BJ (cell line): ENCODE measurements at places on chromosomes 11 and 22.

DNA sequence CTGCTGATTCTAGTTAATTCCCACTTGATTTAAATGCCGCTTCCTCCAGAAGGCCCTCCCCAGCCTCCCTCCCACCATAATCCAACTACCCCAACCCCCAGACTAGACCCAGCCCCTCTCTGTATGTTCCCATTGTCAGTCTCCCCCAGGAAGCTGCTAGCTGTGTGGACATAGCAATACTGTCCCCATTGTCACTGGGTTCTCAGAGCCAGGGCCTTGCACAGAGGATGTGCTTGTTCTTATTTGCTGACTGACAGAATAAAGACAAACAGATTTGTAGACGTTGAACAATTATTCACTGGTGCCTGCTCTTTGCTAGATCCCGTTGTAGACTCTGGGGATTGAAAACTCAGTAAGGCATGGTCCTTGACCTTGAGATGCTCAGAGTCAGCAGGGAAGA, 45.7 kb upstream of the NAV2 start:
- no peak for DNase-seq

- no peak for DNase-seq
Measured at GRCh38 chr11:63858628-63859550, 20.0 kb downstream of the MARK2 start.

DNA sequence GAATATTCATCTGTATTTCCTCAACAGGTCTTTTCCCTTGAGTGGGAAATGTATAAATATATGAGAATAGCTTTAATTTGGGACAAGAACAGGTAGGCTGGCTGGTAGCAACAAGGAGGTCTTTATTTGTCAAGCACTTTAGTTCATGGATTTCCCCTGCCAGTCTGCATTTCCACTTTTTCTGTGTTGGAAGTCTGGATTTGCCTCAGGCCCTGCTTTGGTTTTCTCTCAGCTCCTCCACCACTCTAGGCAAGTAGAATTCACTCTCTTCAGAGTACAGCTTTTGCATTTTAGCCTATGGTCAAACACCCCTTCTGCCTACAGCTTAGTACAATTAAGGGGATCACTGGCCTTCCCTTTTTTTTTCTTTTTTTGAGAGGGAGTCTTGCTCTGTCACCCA, 57.1 kb downstream of the QSER1 start:
- no peak for DNase-seq

DNA sequence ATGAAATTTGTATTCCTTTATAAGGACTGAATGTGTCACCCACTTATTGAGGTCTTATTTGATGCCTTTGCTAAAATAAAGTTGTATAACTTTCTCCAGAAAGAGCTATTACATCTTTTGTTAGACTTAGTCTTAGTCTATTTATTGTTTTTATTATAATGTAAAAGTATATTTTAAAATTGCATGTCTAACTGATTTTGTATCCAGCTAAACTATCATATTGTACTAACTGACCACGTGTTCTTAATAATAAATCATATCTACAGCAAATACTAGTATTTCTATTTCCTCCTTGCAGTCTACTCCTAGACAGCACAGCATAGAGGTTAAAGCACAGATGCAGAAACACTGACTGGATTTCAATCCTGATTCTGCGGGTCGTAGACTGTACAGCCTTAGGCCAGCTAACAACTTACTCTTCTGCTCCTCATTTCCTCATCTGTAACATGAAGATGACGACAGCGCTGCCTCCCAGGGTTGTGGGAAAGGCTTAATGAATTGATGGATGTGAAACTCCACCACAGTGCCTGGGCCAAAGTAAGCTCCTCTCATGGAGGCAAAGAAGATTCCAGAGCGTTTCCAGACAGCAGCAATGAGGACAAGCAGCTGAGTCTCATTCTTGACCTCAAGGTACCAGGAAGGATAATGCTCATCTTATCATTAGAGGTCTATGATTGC, 13.2 kb downstream of the IFITM10 start:
- no peak for DNase-seq

DNA sequence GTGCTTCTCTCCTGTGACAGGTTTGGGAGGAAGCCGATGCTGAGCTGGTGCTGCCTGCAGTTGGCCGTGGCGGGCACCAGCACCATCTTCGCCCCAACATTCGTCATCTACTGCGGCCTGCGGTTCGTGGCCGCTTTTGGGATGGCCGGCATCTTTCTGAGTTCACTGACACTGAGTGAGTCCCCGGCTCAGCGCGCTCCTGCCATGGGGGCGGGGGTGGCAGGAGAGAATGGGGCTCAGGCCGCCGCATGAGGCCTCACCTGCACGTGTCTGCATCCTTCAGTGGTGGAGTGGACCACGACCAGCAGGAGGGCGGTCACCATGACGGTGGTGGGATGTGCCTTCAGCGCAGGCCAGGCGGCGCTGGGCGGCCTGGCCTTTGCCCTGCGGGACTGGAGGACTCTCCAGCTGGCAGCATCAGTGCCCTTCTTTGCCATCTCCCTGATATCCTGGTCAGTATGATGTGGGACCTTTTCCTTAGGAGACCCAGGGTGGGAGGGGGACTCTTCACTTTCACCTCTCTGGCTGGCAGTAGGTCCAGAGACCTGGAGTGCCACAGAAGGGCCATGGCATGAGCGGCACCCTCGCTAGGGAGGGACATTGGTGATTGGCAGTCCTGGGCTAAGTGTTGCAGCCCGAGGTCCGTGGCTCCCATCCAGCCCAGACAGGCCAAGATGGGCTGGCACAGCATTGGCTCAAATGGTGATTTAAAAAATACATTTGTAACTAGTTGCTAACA, 28.9 kb upstream of the SLC22A12 start:
- DNase-seq, result no peak

DNA sequence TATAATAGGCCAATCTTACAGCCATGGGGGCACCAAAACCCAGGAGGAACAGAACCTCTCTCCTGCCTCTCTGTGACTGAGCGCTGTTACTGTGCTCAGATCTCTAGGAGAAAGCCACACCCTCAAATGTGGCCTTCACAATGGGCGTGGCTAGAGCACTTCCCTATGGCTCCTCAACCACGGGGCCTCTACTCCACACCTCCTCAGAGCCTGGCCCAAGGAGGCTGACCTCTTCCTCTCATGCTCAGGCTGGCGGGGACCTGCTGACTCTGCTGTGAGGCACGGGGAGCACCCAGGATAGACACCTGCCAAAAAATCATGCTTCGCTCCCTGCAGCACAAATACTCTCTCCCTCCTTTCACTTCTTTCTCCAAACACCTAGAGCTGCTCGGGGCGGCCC, 41.0 kb downstream of the C11orf58 start:
- no peak for DNase-seq

DNA sequence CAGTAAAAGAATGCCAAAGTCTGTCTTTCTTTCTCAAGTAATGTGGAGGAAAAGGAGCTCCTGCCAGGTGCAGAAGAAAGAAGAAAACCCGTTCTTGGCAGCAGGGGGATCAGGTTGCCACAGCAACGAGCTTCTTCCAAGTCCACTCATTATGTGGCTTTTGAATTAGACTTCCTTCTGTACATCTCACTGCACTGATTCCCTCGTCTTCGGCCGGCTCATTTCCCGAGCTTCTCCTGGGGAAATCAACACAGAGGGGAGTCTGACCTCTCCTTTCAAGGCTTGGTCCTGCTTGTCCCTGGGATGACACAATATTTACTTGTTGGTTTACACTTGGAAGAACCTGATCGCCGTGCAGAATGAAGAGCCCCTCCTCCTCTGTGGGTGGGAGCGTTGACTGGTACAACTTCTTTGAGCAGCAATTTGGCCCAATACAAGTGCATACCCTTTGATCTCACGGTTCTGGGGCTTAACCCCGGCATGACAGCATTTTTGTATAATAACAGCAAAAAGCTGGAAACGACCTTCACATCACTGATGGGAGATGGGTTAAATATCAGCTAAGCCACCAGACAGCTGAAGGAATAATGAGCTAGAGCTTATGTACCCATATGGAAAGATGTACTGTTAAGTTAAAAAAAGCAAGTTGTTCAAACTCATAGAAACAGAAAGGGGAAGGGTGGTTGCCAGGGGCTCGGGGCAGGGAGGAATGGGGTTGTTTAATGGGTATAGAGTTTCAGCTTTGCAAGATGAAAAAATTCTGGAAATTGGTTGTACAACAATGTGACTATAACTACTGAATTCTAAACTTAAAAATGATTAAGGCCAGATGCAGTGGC, 35.4 kb downstream of the MCHR1 start:
- DNase-seq, result no peak

GRCh38 chr22:20549232-20549841, 41.9 kb downstream of the MED15 start:
- no peak for DNase-seq

- no peak for DNase-seq
Measured at GRCh38 chr22:45376703-45377102, 36.7 kb downstream of the SMC1B start.

- no peak for DNase-seq
Measured at GRCh38 chr11:43548916-43549315, 131.6 kb upstream of the HSD17B12 start.

GRCh38 chr11:88523386-88524071, 186.0 kb upstream of the CTSC start:
- DNase-seq, result no peak

DNA sequence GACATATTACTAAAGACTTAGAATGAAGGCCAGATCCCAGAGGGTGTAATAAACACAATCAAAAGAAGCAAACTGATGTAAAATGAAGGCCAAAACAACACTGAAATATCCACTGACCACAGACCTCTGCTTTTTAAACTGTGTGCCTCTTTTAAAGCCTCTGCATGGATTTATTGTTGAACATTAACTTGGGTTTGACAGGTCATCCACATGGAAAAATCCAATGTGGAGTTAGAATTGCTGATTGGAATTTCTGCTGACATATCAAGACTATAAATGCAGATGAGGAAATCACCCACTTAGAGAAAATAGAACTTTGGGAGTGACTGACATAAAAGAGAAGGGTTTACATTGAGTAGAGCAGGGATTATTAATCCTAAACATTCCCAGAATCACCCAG, 853.9 kb upstream of the RAG2 start:
- DNase-seq, result no peak

- DNase-seq, result no peak
Measured at GRCh38 chr11:102794382-102794781, 3.6 kb downstream of the MMP1 start.

DNA sequence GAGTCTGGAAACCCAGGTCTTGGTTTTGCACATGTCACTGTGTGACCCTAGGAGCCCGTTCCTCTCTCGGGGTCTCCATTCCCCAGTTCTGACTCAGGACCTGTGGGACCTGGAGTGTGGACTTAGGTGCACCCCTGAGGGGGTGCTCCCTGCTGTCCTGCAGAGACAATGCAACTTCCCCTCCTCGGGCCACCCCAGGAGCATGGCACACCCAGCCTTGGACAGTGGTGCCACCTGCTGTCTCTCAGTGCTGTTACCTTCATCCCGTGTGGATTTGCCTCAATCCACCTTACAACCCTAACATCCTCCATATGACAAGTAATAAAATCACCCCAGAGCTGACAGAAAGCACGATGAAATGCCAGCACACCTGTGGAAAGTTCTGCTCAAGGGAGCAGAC, 27.5 kb upstream of the CRYBB3 start:
- DNase-seq, result no peak
